HFFc6 (cell line): ENCODE measurements at places on chromosomes 6 and 20.

DNA sequence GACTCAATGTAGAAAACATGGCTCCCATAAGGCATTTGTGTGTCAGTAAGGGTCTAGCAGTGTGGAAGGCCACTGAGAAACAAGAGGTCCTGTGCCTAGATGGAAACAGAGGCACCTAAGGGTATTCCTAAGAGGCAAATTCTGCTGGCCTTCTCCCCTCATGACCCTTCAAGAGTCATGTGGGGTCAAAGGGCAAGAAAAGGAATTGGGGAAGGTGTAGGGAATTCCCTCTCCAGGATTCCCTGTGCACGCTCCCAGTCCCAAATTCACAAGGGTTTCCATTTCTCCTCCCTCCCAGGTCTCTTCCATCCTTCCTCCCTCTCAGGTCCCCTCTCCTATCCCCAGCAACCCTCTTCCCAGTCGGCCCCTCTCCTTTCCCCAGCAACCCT, 568 bp downstream of the AGPAT1 start:
- DNase-seq: no peak

DNA sequence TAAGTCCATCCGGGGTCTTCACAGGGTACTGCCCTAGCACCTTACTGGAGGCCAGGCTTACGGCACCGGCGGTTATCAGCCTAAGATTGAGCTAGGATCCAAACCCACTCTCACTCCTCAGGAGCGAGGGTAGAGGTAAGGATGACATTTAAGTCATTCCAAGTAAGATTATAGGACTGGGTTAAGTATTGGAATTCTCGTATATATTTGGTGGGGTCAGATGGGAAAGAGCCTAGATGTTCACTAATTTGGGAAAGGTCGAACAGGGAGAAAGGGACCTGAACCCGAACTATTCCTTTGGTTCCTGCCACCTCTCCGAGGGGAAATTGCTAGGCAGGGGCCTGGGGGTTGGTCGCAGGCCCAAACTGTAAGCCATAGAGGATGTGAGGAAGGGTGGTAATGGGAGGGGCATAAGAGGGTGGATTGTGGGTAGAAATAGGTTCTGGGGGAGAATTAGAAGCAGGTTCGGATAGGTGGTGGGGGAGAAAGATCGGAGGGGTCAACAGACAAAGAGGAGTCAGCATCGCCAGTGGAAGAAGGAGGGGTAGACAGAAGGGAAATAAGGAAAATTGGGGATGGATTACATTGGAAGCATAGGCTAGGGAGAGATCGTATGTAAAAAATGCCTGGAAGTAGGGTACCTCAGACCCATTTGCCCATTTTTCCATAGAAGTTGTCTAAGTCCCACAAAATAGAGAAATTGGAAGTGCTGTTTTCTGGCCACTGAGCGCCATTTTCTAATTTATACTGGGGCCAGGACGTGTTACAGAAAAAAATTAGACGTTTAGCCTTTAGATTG, 747.1 kb upstream of the ADGRB3 start:
- no peak for DNase-seq

DNA sequence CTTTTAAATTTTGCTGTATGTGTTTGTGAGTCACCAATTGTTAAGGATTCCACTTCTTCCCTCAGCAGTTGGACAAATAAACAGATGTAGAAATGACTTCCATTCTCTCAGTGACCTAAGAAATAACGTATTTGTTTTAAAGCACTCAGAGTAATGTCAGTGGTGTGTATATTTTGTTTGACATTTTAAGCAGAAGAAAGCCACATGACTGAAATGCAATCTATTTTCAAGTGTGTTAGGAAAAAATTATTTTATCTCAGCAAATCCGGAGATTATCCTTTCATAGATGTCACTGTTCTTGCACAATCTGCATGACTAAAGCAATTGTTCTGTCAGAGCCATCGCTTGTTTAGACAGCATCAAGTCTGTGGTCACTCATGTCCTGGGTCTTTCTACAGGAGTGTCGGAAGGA, 77.1 kb downstream of the JAG1 start:
- DNase-seq: peak; percentile 77

- DNase-seq: no peak
Observed at GRCh38 chr6:43299338-43300293, 1.6 kb downstream of the SLC22A7 start.

DNA sequence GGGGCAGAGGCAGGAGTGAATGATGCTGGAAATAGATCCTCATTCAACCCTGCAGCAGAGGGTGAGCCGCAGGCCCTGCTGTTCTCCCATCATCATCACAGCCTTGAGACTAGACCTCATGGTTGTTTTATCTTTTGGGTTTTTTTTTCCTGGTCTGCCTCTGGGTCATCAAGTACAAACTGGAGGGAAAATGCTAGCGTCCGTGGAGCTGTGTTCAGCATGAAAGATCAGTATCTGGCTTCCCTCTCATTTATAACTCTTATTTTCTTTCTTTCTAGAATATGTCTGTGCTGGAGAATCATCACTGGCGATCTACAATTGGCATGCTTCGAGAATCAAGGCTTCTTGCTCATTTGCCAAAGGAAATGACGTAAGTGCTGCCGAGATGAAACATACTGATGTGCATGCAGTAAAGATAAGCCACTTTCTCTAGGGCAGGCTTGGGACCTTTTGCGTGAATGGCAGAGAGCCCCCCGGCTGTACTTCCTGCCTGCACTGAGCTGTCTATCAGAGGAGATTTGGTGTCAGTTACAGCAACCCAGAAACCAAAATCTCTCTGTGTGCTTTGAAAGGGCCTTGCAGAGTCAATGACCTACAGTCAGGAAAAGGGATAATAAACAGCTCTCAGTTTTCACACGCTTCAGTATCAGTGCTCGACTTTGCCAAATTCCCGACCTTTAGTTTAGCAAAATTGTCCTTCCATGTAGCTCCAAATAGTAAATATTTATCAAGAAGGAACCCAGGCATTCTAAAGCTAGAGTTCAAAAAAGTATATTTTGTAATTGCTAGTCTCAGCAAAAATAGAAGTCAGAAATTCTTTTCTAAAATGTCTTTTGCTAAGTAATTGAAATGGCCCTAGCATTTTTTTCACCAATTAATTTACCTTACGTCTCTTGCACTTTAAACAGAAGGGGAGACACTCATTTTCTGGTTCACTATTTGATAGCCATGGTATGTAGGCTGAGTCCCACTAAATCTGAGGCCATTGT, 76.3 kb downstream of the MTFR2 start:
- no peak for DNase-seq

DNA sequence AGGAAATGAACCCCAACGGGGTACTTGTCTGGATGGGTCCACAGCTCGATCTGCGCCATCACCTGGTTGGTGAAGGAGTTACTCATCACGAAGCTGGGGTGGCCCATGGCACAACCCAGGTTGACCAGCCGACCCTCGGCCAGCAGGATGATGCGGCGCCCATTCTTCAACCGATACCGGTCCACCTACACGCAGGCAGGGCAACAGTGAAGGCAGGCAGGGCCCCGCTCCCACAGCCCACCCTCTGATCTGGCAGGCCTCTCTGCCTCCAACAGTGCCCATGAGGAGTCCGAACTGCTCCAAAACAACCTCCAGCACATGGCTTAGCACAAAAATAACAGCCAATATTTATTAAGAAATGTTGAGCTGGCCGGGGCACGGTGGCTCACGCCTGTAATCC, 17.7 kb downstream of the AHCY start:
- no peak for DNase-seq

GRCh38 chr6:106553440-106553839, 75.9 kb downstream of the RTN4IP1 start:
- no peak for DNase-seq

DNA sequence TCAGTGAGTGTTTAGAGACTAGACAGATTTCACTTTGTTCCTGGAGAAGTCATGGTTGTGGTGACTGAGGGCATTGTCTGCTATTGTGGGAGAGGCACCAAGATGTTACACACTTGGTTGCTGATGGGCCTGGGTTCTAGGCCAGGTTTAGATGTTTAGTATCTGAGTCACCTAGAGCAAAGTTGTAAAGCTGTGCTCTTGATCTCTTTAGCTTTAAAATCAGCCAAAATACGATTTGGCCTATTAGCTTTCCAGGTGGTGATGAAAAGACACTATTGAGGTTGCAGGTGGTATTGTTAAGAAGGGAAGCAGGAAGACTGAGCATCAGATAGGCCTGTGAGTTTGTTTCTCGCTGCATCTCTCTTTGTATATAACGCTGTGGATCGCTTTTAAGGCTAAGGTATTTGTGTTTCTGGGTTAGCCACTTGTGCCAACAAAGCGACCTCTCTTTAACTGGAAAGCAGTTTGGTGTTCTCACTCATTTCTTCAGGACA, 48.6 kb downstream of the FOXO3 start:
- DNase-seq: peak; percentile 63
